ENCODE measurements at places on chromosomes 5 and 9. TPM values are rescaled to one million over a fixed set of nuclear protein-coding genes. Genes with fewer than 3 reads are reported as not detected.

The PHYHD1 gene
- total RNA-seq: 14.1 TPM

The PTGDS gene
- total RNA-seq: 2.3 TPM

DNA sequence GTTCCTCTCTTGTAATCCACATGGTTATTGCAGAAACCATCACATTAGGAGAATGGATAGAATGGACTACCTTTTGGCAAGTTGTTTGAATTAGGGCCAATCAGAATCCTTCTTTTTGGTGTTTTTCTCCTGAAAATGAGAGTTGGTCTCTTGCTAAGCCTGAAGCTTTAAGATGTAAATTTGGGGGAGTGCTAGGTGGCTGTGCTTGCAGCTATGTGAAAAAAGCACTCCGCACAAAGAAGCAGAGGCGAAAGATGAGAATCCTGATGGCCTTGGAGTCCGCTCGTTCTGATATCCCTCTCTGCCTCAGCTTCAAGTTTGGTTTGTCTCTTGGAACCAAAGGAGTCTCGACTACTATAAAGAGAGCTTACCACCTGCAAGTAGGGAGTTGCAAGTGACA, 63.6 kb downstream of the INIP start:
- peak; percentile 9 for DNase-seq

GRCh38 chr5:149128023-149128875, 13.0 kb upstream of the ABLIM3 start:
- DNase-seq: no peak

The ACOT12 gene
- total RNA-seq: 0.33 TPM
